ENCODE measurements at places on chromosomes 3 and 15.

- DNase-seq, result no peak
Measured at GRCh38 chr15:74332011-74332410, 35.4 kb downstream of the CYP11A1 start.

DNA sequence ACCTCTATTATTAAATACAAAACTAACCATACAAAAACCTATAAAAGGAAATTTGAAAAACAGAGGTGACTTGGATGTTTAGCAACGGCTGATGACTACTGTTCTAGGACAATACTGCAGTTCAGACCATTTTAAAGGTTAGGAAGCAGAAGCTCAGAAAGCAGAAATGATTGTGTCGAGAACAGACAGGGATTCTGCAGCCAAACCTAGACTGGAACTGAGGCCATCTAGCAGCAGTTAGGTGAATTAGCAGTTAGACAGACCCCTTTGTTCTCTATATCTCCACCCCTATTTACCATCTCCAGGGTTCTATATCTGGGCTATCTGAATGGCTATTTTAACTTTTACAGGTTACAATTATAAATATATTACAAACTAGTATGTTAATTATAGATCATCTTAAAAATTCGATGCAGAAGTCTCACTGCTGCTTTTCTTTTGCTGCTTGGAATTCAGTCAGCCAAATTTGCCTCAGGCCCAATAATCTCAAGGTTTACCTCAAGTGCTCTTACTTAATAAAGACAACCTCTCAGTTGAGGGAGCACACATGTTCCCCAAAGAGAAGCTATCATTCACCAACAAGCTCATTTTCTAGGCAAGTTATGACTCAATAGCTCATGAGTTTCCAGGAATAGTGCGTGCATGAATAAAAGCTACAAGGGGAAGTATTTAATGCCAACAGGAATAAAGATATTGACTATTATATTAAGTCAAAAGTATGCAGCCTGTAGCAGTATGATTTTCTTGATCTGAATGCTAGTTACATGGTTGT is 9.3 kb upstream of the IL1RAP start:
- DNase-seq, result no peak

DNA sequence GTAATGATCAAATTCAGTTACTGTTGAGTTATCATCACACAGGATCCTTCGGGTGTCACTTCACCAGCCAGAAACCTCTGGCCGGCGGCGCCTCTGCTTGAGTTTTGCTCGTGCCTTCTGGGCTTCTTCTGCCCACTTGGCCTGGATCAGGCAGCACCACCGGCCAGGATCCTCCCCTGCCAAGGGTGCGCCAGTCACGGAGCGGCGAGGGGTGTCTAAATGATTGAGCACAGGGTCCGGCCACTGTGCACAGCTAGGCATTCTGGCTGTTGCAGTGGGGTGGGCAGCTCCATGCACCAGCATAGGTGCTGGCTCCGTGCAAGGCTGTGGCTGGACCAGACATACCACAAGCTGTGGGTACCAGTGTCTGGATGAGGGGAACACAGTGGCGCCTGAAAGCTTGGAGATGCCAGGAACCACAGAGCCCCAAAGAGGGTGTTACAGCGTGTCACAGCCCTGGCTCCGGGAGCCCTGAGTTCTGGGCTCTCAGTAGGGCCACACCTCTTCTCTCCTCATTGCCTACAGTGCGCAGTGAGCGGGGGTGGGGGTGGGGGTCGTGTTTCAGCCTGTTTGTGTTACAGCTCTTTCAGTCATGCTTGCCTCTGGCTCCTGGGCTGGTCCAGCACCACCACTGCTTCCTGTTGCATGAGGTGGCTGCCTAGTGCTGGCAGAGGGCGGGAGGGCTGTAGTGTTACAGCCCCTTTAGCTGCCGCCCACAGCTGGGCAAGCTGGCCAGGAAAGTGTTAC is 169.4 kb downstream of the FNDC3B start:
- no peak for DNase-seq

GRCh38 chr3:170360916-170361315 is 3.4 kb downstream of the SKIL start:
- DNase-seq, result no peak

DNA sequence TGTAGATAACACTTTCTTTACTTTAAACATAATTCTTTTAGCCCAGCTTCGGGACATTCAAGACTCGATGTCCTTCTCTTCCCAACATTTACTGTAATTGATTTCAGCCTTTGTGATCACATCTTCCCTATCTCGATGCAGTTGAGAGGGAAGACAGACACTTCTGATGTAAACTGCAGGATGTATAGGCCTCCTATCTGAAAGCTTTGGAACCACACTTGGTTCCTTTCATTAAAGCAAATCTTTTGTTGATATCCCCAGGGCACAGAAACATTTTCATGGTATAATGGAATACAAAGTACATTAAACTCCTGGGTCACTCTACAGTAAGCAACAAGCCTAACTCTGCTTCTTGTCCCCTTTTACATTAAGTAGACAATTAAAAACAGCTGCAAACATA is 6.4 kb downstream of the GRM7 start:
- DNase-seq, result no peak

- DNase-seq, result no peak
Measured at GRCh38 chr15:58551764-58552504, 120.1 kb downstream of the LIPC start.

- DNase-seq, result no peak
Measured at GRCh38 chr3:89690646-89691045, 583.2 kb downstream of the EPHA3 start.

DNA sequence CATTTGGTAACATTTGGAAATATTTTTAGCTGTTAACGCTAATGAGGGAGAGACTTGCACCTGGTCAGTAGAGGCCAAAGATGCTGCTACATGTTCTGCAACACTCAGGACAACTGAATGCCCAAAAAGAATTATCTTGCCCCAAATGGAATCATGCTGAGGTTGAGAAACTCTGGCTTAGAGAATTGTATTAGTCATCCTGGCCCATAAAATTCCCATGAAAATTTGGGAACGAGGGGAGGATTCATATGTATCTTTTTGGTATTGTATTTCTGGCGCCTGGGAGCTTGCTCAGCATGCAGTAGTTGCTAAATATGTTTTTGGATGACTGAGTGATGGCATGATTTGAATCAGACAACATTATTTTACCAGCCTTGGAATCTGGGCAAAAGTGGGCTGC is 59.9 kb downstream of the CHL1 start:
- DNase-seq, result no peak

DNA sequence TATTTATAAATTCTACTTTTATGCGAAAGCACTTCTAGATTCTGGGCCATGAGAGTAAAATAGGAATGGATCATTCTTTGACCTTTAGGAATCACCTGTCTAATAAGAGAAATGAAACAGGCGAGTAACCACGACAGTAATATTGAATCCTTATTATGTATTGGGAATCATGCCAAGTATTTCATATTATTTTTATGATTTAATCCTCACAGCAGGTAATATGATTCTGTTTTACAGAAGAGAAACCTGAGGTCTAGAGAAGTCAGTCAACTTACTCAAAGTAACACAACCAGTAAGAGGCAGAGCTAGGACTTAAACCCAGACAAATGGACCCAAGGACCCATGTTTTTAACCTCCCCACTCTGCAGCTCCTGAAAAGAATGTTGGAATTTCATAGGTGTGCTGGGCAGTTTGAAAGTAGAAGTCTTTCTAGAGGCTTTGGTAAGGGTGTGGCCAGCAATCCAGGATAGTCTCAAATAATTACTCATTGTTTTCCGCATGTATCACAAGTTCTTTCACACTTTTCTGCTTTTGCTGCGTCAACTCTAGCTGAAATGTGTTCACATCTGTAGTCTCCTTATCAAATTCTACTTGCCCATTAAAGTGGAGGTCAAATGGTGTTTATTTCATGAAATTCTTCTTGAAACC is 181.7 kb downstream of the TPRG1 start:
- DNase-seq, result no peak

- no peak for DNase-seq
Measured at GRCh38 chr3:38553071-38553470, 56.9 kb downstream of the EXOG start.

- no peak for DNase-seq
Measured at GRCh38 chr3:28575746-28576613, 227.4 kb upstream of the AZI2 start.

All from activated CD4-positive, CD25-positive, alpha-beta regulatory T cell treated with anti-CD3 and anti-CD28 coated beads, Interleukin-2, amount 50 U/mL, for 16 hours (primary cell).